ENCODE measurements at places on chromosomes 2 and 18.

DNA sequence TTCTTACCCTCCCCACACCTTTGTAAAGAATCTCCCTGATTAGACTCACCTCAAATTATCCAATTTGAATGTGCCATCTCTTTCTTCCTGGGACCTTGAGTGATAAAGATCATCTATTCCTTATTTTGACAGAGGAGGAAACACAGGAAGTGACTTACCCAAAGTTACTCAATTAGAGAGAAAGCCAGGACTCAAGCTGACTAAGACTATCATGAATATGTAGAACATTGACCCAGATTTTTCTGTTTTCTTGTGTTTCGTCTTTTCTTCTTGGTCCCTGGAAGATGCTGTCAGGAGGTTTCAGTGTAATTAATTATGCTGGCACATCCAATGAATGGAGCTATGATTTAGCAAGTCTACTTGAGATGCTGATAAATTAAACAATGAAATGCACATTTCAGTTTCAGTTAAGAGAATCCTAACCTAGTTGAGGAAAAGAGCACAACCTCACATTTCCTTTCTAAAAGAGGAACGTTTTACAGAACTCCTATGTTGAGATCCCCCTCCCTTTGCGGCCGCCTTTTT lies 380.4 kb downstream of the CLIP4 start:
- no peak for DNase-seq

DNA sequence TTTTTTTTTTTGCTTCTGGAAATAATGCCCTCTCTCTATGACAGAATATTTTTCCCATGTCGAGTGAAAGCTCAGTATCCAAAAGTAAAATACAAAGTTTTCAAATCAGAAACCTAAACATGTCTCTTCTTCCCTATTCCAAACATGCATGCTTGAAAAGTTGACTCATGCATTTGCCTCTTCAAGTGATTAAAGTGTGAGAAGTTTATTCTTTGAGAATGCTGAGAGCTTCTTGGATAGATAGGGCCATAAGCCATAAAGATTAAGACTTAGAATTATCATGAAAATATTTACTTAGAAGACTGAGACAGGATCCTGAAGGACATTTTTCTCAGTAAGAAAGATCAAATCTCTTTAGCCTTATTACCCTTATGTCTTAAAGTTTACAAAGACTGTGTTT lies 98.6 kb upstream of the EPB41L5 start:
- no peak for DNase-seq

DNA sequence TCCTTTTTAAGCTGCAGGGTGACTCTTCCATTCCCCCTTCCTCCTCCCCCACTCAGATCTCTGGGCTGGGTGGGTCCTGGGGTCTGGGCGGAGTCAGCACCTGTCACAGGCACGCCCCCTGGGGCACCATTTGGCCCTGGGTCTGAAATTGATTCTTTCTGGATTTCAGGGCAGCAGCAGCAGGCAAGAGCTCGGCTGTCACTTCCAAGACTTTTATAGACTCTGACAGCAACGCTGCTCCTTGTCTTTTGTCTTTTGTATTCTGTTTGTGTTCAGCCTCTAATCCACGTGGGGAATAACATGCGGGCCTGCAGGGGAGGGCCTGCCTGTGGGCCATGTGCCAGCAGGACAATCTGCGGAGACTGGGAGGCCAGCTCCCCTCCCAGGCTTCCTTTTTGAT lies 3.9 kb downstream of the BOD1L2 start:
- DNase-seq, result peak; percentile 46

DNA sequence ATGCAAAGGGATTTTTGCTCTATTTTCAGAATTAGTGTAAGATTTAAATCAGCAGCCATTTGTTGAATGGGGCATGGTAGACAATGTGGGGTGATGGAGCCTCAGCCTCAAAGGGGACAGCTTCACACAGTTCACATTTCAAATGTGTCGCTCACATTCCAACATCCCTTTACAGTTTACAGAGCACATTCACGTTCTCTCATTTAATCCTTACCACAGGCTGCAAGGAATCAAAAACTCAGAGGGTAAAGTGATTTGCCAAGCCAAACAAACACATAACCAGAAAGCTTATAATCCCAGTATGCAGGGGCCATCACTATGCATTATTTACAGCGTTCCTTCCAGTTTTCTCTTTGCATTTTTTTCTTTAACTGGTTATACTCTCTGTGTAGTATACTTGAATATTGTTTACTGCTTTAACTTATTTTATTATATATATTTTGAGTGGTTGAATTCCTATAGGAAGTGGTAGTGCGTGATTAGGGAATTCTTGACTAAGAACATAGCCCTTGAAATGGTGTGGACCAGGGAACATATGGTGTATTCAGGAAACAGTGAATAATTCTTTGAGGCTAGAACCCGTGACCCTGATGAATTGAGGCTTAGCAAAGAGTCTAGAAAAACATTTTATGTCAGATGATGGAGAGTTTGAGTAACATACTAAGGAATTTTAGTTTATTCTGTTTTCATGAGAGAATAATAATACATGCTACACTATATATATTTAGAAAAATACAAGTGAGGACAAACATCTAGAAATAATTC lies 18.1 kb upstream of the TAF1B start:
- DNase-seq, result no peak

- no peak for DNase-seq
Observed at GRCh38 chr18:55314615-55315237, 273.3 kb downstream of the TCF4 start.

DNA sequence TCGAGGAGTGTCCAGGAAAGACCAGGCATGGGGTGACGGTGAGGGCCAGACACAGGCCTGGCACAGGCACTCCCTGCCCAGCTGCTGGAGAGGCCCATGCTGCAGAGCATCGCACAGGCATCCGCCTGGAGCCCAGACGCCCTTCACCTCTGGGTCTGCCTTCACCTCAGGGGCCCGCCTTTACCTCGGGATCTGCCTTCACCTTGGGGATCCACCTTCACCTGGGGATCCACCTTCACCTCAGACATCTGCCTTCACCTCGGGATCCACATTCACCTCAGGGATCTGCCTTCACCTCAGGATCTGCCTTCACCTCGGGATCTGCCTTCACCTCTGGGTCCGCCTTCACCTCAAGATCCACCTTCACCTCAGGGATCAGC lies 7.7 kb downstream of the KIF1A start:
- no peak for DNase-seq
